ENCODE measurements at places on chromosomes 2 and 18.

GRCh38 chr2:121159291-121160071 is 125.5 kb downstream of the TFCP2L1 start:
- no peak for DNase-seq

GRCh38 chr2:73837847-73838585 is 9.3 kb downstream of the STAMBP start:
- no peak for DNase-seq

GRCh38 chr2:209121691-209122090 is 302.2 kb upstream of the MAP2 start:
- no peak for DNase-seq

- no peak for DNase-seq
These were observed 253.4 kb downstream of the CLIP4 start for GRCh38 chr2:29368659-29369040.

DNA sequence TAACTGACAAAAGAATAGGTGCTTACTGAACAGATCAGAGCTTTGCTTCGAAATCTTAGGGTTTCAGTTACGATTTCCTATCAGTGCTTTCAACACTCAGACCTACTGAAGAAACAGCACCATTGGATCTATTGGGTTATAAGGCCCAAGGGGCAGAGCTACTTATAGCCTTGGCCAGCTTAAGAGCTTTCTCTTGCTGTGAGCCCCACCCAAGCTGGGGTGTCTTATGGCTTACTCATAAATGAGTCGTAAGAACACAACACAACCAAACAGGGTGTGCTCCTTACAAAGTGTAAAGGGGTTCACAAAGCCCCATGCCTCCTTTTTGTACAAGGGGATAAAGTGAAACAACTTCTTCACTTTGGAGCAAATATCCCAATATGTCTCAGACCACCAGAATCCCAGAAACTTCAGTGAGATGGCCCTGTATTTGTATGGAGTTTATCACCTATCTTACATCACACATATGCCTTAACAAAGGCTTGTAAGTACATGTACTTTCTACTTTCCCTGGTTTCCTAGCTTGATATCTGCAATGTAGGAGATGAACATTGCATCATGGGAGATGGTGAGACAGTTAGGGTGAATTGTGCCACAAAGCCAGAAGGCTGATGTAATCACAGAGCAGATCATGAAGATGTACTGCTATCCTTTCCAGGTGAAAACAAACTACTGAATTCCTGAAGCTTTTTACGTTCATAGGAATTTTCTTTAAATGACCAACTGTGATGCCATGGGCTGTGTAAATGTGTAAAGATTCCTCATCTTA is 115.5 kb upstream of the GLI2 start:
- no peak for DNase-seq

- no peak for DNase-seq
These were observed 336.6 kb upstream of the CWC22 start for GRCh38 chr2:180343528-180344345.

- no peak for DNase-seq
These were observed 2.6 kb upstream of the SALL3 start for GRCh38 chr18:78976765-78977636.

DNA sequence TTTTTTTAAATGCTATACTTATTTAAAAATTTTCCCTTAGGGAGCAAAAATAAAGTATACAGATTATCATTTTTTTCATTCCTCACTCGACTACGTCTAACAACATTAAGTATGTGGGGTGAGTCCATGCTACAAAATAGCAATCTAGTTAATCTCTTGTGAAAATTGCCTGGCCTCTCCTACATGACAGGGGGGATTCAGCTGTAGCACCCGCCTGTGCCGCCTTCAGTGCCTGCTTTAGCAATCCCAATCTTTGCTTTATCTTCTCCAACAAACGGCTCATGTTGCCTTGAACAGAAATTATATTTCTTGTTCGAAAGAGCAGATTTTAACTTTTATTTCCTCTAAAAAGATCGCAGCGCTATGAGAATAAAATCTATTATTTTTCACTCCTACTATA is 2.4 kb upstream of the SOX11 start:
- no peak for DNase-seq

DNA sequence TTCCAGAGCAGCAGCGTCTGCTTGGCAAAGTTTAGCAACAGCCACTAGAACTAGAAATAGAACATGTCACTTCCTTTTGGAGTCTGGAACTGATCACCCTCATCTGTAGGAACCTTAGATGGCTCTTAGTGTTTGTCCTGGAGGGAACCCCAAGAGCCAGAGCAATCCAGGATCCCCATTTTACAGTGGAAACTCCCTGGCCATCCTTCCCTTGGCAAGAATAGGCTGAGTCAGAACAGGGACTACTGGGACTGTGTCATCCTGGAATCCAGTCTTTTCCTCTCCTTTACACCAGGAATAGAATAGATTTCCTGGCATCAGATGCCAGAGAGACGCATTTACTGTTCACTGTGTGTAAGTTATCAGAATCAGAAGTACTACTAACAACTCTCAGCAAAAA is 33.2 kb upstream of the GRHL1 start:
- DNase-seq: peak; percentile 22
